ENCODE measurements at places on chromosomes 2 and 18.

- no peak for DNase-seq
Measured at GRCh38 chr2:11877764-11878163, 131.3 kb downstream of the LPIN1 start.

GRCh38 chr18:3594760-3595368 is 144.9 kb downstream of the TGIF1 start:
- peak; percentile 37 for DNase-seq

DNA sequence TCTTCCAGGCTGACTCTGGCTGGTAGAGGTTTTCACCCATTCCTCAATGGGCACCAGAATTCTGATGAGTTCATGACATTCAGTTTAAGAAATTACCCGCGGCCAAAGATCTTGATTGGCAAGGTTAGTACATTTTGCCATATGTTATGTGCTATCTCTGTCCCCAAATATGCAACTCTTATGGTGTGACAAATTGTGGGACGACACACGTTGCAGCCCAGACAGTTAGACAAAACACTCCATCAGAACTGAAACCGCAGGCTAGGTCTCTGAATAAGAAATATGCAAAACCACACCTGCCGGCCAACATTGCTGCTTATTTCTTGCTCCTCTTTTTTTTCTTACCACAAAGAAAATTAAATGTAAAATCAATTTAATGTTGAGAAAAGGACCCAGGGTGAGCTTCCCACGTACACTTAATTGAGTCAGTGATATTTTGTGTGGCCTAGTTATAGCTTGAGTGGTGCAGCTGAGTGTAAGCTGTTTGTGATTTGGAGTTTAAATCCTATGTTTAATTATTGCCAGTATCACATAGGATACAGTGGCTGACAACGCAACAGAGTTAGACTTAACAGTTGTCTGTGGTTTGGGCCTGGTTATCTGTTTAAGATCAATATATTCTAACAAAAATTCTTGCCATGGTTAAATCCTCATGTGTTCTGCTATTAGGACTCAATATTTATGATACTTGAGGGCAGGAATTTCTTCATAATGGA is 35.7 kb upstream of the LTBP1 start:
- DNase-seq, result no peak

DNA sequence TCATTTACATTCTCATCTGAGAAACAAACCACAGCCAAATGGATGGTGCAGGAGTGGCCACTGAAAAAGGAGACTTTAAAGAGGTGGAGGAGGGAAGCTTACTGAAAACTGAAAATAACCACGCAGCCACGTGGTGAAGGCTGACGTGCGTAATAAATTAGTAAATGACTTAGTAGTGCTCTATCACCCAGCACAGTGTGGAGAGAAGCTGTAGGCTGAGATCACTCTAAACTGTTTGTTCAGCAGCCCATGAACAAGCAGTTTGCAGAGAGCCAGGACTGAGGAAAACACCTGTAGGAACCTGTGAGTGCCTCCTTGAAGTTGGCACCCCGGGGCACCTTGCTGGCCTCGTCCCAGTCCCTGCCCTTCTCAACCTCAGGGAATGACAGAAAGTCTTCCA is 193.0 kb downstream of the TXNL1 start:
- DNase-seq, result no peak

DNA sequence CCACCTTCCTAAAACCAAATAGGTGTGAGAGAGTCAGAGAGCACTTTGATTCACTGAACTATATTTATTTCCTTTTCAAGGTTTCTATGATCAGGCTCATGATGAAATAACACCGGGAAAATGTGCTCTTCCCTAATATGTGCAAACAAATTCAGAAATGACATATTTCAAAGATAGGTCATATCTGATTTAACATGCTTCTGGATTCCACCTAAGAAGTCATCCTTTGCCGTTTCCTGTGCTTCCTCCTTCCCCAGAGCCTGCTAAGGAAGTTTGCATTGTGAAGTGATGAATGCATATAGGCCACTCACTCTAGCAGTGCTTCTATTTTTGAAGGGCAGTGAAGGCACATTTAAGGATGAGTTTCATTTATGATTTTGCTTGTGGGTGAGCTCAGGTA is 327.6 kb downstream of the TDRD15 start:
- no peak for DNase-seq
